ENCODE measurements at places on chromosomes 4 and X. TPM values are rescaled to one million over a fixed set of nuclear protein-coding genes. Genes with fewer than 3 reads are reported as not detected.

GRCh38 chr4:42498040-42498439, 100.8 kb downstream of the SHISA3 start:
- no peak for DNase-seq

- DNase-seq = no peak
These were observed 70.2 kb upstream of the MAP3K15 start for GRCh38 chrX:19585332-19586082.

- DNase-seq = no peak
These were observed 30.1 kb downstream of the SUV39H1 start for GRCh38 chrX:48726596-48726995.

GRCh38 chr4:183337833-183338232, 15.6 kb upstream of the CLDN24 start:
- no peak for DNase-seq

- DNase-seq = no peak
These were observed 243.1 kb upstream of the TENM3 start for GRCh38 chr4:182000077-182000476.

DNA sequence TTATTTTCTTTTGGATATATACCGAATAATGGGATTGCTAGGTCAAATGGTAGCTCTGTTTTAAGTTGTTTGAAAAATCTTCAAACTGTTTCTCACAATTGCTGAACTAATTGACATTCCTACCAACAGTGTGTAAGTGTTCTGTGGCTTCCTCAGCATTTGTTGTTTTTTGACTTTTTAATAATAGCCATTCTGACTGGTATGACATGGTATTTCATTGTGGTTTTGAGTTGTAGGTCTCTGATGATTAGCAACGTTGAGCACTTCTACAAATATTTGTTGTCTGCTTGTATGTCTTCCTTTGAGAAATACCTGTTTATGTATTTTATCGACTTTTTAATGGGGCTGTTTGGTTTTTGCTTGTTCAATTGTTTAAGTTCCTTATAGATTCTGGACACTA, 680.1 kb upstream of the GRIA3 start:
- no peak for DNase-seq

DNA sequence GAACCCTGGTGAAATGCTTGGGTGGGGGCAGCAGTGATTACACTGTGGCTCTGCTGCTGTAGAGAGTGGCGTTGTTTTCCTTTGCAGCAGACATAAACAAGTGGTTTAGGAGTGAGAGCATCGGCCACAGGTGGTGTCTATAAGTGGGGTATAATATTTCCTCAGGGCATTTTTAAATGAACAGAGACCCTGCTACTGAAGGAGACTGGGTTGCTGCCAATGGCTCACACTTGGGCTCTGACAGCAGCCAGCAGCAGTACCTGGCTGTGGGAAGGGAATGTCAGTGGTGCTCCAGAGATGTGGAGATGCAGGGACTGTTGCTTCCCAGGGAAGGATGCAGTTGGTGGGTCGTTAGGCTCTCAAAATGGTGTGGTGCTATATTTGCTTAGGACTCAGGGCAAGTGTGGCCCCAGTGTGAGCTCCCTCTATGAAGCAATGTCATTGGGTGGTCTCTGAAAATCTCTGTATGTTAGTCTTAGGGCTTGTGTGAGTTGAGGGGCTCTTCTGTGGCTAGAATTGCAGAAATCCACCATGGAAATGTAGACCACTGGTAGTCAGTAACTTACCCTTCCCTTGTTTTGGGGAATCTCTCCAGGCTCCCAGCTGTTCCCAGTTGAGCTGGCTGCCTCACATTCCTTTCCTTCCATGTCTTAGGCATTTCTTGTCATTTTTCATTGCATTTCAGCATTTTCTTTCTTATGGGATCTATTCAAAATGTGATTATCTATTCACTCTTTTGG, 1023.0 kb upstream of the GRID2 start:
- DNase-seq = no peak

Gene PNPLA4
- 13.5 TPM for total RNA-seq

Gene PLK4
- total RNA-seq = 31.1 TPM

Gene DUSP9
- total RNA-seq = 12.0 TPM

Gene RCHY1
- total RNA-seq = 38.2 TPM

Gene TLL1
- 16.2 TPM for total RNA-seq

Gene ABHD18
- 15.1 TPM for total RNA-seq

Measured in Caco-2 (cell line).